ENCODE measurements at places on chromosomes 3 and 15.

DNA sequence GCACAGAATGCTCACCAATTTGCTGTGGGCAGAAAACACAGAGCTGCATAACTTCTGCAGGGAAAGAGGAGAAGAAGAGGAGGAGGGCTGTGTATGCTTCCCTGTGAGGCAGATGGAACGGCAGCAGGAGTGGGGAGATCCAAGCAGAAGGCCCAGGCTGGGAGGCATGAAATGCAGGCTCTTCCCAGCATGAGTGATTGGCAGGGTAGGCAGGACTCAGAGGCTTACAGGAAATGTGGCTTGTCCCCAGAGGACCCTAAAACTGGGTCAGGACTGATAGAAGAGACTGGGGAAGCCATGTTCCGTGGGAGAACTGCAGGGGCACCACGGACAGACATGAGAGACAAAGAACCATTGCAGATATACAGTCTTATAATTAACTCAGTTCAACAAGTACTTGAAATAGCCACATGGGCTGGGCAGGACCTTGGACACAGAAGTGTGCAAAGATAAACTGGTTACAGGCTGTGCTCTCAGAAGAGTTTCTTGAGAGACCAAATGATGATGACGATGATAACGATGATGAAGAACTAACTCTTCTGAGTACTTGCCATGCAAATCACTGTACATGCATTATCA, 286.9 kb downstream of the EPHB1 start:
- no peak for DNase-seq

GRCh38 chr3:193776626-193777358, 183.8 kb downstream of the OPA1 start:
- peak; percentile 17 for DNase-seq

GRCh38 chr15:41790169-41790568, 15.9 kb downstream of the MAPKBP1 start:
- DNase-seq: no peak

- DNase-seq: no peak
Measured at GRCh38 chr3:65676580-65676979, 362.1 kb downstream of the MAGI1 start.

DNA sequence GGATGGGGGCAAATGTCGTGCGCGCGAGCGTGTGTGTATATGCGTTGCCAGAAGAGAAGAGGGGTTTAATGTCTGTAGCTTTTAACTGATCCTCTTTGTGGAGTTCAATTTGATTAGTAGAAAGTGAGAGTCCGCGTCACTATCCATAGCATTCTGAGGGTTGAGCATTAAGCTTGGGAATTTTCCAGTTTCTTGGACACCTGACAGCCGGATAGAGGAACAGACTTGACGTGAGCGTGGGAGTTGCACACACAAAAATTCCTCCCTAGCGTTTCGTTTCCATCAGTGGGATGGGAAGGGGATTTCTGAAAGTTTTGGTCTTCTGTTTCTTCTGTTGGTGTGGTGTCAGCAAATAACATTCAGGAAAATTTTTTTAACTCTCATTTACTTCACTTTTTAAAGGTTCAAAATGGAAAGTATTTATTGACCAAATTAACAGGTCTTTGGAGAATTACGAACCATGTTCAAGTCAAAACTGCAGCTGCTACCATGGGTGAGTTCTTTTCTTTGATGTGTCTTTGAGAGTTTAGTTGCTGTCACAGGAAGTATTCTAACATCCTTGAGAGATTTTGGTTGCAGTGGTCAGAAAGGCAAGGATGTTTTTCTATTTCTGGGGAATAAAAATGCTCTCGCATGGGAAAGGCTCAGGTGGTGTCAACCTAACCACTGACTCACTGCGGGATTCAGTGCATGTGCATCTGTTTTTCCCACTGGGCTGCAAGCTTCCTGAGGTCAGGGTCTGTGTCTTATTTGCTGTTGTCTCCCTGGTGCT, 841 bp downstream of the POGLUT1 start:
- DNase-seq: no peak

- DNase-seq: no peak
Measured at GRCh38 chr15:84773716-84774115, 25.3 kb downstream of the ZNF592 start.

DNA sequence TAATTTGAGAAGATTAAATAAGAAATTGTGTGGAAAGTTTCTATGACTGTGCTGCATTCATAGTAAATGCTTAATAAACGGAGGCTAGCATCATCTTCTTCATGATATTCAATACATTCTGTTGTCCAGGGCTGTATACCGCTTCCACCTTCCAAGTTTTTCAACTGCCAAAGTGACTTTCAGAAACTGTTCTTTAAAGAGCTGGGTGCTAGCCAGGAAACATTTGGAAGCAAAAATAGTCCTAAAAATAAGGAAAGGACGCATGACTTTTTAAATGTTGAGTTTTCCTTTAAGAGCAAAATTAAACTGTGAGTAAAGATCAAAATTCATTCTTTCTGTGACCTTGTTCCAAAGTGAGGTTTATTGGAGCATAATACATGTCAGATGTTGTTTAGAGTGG, 9.4 kb upstream of the ERC2 start:
- DNase-seq: no peak

Measured in activated CD8-positive, alpha-beta T cell treated with anti-CD3 and anti-CD28 coated beads for 36 hours (primary cell).